Activated CD8-positive, alpha-beta memory T cell treated with anti-CD3 and anti-CD28 coated beads, Interleukin-2, amount 50 U/mL, for 4 hours (primary cell): ENCODE measurements at places on chromosomes 7 and 10.
A peak's percentile ranks its signal among the peaks of the same experiment; 100 is the strongest.

GRCh38 chr7:87218796-87219544 is 562 bp downstream of the TMEM243 start:
- peak; percentile 27 for DNase-seq

- DNase-seq, result no peak
These were observed 76.8 kb downstream of the ADK start for GRCh38 chr10:74227697-74228424.

DNA sequence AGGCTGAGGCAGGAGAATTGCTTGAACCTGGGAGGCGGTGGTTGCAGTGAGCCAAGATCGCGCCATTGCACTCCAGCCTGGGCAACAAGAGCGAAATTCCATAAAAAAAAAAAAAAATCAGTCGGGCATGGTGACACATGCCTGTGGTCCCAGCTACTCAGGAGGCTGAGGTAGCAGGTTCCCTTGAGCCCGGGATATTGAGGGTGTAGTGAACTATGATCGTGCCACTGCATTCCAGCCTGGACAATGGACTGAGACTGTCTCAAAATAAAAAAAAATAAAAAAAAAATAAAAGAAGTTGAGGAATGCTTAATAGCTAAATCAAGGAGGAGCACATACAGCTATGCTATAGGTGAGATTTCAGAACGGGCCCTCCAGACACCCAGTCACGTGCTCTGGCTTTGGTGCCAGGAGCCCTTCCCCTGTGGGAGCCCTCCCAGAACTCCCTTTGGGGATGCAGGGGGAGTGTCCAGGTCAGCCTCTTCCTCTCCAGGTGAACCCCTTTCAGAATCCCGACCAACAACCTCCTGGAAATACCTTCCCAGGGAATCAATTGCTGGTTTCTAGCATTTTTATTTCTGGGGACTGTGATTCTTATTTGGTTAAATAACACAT is 42.9 kb upstream of the CTBP2 start:
- DNase-seq, result no peak

DNA sequence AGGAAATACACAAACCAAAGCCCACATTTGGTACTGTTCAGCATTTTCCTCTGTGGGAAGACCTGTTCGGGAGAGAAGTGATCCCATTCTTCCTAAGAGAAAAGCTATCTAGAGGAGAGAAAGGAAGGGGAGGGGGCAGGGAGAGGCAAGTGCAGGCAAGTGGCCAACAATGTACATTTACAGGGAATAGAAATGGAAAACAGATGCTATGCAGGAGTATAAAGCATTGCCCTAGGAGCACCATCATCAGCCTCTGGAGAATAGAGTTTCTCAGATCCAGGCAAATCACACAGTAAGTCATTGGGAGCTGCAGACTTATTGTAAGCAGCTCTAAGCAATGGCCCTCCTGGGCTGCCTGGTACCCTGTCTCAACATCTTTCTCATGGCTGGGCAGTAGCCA is 424.4 kb upstream of the AUTS2 start:
- no peak for DNase-seq

- DNase-seq, result no peak
These were observed 564.9 kb downstream of the POM121L12 start for GRCh38 chr7:53600296-53600695.

- no peak for DNase-seq
These were observed 196.7 kb downstream of the MTERF1 start for GRCh38 chr7:91683823-91684222.

- DNase-seq, result no peak
These were observed 149.2 kb downstream of the CRPPA start for GRCh38 chr7:16271990-16272665.

DNA sequence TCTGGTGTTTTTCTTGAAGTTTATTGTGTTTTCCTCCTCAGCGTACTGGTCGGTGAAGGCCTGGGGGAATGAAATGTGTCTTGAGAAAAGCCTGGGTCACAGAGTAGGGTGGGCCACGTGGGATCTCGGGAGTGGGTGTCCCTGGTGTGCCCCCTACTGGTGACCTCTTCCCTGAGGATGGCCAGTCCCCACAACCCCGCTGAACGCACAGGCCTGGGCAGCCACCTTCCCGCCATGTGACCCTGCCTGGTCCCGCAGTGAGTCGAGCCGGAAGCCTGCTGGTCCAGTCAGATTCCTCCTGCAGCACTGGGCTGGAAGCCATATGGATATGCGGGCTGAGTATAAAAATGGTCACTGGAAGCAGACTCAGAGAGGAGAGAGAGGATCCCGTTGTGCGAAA is 52.9 kb upstream of the GNA12 start:
- DNase-seq, result no peak

DNA sequence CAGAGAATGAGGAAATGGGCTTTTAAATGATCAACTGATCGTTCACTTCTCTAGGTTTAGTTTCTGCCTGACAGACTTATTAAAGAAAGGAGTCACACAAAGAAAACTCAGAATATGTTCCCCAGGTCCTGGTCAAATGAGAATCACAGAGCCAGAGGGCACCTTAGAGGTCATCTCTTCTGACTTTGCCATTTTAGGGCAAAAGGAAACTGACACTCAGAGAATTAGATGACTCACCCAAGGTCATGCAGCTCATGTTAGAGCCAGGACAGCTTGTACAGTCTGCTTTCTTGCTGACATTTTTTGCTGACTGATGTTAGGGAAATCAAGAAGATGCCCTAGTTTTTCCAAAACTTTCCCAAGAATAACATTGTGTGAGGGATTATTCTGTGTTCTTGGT is 312.7 kb upstream of the SP8 start:
- no peak for DNase-seq

GRCh38 chr10:13310518-13311176 is 10.8 kb upstream of the PHYH start:
- DNase-seq, result no peak

DNA sequence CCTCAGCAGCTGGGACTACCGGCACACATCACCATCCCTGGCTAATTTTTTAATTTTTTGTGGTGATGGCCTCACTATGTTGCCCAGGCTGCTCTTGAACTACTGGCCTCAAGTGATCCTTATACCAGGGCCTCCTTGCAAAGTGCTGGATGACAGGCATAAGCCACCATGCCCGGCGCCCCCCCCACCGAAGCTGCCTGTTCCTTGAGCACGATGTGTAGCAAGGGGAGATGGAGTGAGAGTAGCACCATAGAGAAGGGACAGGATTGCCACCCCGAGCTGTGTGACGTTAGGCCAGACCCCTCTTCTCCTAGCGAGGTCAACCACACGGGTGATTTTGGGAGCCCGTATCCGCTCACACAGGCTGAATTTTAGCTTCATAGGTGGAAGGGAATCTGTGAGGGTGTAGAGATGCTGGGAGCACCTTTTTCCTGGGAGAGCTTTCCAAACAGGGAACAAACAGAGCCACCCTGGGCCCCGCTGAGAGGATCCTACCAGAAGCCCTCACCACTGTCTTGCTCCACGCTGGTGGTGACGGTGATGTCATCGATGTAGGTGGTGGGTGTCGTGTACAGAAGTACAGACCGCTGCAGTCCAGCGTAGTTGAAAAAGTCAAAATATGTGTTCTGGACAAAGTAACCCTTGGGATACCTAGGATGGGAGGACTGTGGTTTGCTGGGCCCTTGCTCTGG is 3.0 kb downstream of the GUSB start:
- DNase-seq, result no peak

- DNase-seq, result no peak
These were observed 31.7 kb upstream of the DGKI start for GRCh38 chr7:137878333-137878961.

GRCh38 chr7:102318482-102318971 is 31.9 kb downstream of the SH2B2 start:
- no peak for DNase-seq

GRCh38 chr7:65251851-65252620 is 121.6 kb upstream of the ZNF92 start:
- peak; percentile 22 for DNase-seq

GRCh38 chr7:155745737-155746136 is 66.5 kb downstream of the SHH start:
- no peak for DNase-seq

- no peak for DNase-seq
These were observed 138.8 kb downstream of the CFAP58 start for GRCh38 chr10:104492329-104492940.

GRCh38 chr7:39095875-39096619 is 118.3 kb downstream of the POU6F2 start:
- no peak for DNase-seq

GRCh38 chr7:36943591-36944435 is 219.5 kb upstream of the AOAH start:
- DNase-seq, result no peak

DNA sequence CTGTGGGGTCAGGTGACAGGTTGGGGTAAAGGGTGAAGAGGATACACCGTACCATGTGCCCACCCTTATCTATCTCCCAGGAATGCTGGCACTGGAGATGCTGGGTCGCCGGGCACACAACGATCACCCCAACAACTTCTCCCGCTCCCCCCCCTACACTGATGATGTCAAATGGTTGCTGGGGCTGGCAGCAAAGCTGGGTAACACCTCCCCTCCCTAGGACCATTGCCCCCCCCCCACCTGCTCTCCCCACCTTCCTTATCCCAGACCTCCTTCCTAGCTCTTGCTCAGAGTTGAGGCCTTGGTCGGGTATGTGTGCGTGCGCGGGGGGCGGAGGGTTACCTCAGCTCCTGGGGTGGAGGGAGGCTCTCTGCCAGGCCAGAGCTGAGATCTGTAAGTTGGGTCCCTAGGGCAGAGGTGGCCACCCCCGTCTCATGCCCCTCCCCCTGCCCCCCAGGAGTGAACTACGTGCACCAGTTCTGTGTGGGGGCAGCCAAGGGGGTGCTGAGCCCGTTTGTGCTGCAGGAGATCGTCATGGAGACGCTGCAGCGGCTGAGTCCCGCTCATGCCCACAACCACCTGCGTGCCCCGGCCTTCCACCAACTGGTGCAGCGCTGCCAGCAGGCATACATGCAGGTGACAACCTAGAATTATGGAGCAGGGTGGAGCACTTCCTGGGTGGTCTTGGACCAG is 10.7 kb downstream of the NDST2 start:
- DNase-seq, result no peak

GRCh38 chr10:131452926-131453720 is 141.6 kb upstream of the TCERG1L start:
- DNase-seq, result no peak

DNA sequence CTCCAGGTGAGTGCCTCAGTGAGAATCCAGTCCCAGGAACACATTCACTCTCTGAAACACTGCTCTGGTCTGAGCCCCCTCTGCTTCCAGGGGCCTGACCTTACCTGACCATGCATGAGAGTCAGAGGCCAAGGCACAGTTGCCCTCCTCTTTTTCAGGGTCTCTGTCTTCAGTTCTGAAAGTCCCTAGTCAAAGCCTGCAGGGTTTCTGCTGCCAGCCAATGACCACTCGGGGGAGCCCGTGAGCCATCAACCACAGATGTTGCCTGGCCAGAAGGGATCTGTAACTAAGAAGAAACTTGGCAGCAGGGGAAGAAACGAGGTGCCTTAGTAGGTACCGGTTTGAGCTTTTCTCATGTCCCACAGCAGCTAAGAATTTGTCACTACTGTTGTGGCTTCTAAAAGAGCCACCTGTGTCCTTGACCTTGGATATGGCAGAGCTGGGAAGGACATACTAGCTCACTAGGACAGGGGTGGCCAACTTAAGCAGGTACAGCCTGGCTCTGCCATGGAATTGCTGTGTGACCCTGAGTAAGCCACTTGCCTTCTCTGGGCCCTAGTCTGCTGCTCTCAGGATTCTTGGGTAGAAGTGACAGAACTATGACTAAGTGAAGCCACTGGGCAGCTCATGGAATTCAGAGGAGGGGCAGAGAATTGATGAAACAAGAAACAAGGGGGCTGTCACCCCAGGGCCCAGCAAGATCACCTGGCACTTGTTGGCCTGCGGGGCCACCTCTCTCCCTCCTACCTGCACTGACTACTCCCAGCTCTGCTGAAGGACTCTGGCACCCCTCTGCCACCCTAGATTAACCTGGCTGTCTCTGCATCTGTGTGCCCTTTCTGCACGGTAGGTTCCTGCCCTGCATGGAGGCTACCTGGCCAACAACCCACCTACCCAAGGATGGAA is 83.8 kb upstream of the GPR26 start:
- DNase-seq, result peak; percentile 53

DNA sequence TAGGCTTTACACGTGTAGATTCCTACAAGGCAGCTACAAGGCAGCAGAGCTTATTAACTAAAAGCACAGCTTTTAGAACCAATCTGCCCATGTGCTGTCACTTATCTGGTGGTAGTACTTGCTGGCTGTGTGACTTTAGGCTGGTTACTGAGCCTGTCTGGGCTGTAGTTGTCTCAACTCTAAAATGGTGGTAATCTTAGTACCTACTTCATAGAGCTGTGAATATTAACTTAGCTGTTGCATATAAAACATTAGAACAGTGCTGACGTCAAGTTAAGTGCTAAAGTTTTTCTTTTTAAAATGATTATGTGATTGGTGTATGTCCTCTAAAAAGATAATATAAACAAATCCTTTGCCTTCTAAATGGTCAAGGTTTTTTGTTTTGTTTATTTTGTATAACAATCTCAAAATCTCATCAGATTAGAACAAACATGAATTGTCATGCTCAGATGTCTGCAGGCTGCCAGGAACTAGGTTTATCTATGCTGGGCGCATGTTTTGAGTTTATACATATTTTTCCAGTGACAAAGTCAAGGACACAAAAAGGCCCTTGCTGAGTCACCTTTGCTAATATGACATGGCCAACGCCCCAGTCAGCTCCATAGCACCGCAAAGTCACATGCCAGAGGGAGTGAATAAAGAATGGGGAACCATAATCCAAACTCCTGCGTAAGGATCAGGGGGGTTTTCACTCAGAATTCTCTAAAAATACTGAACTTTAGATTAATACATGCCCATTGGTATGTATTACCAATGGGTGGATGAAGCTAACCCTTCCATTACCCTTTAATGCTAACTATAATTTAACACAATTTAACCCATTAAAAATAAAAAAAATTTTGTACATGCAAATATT is 39.8 kb upstream of the ARL4A start:
- DNase-seq, result no peak

DNA sequence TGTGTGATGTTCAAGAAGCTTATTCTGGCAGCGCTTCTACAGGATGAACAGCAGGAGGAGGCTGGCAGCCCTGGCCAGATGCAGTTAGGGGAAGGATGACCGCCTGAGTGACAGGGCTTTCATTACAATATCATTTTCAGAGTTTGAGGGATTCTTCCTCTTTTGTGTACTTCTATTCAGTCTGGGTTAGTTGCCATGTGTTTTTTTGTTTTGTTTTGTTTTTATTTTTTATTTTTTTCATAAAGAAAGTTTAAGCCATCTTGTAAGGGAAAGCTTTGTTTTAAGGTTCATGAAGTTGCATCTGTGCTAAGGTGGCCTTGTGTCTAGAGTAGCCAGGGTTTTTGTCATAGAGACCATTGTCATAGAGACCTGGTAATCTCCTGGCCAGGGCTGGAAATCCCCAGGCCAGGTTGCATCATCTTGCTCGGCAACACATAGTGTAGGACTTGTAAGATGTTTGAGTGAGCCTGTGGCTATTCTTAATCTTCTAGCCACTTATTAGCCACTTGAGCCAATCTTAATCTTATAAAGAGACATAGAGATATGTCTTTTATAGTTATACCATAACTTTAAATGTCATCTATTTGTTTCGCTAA is 230.5 kb upstream of the TMEM229A start:
- DNase-seq, result no peak

DNA sequence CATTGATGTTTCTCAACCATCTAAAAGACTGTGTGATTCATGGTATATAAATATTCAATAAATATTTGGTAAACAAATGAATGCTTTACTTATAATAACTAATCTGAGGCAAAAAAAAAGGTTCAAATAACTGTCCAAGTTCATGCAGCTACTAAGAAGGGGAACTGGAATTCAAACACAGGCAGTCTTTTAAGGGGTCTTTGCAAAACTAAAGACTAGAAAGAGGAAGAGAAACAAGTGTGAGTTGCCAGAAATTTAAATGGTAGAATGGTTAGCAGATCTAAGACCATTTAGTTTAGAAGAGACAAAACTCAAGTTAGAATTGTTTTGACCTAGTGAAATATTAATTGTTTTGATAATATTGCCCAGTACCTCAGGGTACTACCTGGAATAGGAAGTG is 642.0 kb upstream of the LRRN3 start:
- DNase-seq, result no peak
